Substantia nigra (tissue), 51 donors: ENCODE measurements at places on chromosomes 3 and 15.

DNA sequence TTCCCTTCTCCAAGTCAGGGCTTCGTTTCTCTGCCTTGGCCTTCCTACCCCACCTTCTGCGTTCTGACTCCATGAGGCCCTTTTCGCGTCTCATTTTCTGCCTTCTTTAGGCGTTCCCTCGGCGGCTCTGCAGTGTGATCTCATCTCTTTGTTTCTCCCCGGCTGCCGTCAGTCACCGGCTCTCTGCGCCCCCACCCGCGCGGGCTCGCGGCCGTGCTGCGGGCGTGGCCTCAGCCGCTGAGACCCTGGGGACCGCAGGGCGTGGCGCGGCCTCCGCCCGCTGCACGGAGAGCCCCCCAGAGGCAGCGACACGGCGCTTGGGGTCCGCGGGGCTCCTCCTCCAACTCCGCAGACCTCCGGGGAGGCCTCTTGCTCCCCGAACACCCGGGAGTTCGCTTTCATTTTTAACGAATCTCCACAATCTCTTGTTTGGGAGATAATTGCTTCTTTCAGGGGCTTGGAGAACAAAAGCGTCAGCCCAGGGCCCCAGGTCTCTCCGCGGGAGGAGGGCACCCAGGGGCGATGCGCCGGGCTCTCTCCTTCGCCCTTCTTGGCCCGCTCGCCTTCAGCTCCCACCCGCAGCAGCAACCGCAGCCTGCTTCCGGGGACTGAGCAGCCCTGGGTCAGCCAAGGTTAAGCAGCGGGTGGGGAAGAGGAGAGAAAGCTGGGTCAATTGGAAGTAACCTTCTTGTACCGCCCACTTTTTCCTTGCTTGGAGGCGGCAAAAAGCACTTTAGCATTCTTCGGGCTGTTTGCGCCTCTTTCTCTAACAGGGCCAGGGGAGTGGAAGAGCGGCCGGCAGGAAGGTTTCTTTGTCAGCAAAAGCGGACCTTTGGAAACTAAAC, 35.2 kb downstream of the GAP43 start:
- peak; percentile 46 for DNase-seq

- no peak for DNase-seq
Observed at GRCh38 chr3:149321640-149322039, 11.8 kb downstream of the TM4SF18 start.

GRCh38 chr3:66953934-66954445, 44.1 kb upstream of the KBTBD8 start:
- no peak for DNase-seq

GRCh38 chr15:85047271-85047948, 65.8 kb downstream of the PDE8A start:
- DNase-seq = no peak

DNA sequence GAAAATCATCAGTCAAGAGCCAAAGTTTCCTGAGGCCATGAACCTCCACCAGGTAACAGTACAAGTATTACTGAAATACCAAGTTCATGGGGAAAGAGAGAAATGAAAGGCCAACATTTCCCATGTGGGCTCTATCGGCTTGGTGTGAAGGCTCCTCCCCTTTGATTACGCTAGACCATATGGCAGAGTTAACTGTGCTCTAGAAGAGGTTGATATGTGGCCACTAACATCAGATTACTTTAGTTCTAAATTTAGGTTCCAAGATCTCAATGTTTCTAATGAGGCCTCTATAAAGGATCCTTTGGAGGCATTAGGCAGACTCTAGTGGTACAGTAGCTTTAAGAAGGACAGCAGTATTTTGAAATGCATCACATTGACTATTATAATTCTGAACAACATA, 127.1 kb downstream of the SEMA6D start:
- no peak for DNase-seq
